CD4-positive, alpha-beta T cell treated with Interleukin-6 at 100 ng/mL for 8 hours (primary cell): ENCODE measurements at places on chromosomes 16 and 17.

DNA sequence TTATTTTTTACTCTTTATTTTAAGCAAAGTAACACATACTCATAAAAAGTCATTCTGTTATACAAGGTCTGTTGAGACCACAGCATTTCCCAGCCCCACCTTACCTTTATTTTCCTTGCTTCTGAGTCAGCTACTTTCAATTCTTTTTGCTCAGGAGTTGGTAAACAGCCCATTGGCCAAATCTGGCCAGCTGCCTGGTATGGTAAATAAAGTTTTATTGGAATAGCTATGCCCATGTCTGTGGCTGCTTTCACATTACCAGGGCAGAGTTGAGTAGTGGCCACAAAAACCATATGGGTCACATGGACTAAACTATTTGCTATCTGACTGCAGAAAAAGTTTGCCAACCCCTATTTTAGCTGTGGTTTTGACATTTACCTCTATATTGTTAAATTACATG is 3.4 kb upstream of the NSRP1 start:
- no peak for DNase-seq

GRCh38 chr17:61451538-61452300 is 503 bp upstream of the TBX4 start:
- no peak for DNase-seq

DNA sequence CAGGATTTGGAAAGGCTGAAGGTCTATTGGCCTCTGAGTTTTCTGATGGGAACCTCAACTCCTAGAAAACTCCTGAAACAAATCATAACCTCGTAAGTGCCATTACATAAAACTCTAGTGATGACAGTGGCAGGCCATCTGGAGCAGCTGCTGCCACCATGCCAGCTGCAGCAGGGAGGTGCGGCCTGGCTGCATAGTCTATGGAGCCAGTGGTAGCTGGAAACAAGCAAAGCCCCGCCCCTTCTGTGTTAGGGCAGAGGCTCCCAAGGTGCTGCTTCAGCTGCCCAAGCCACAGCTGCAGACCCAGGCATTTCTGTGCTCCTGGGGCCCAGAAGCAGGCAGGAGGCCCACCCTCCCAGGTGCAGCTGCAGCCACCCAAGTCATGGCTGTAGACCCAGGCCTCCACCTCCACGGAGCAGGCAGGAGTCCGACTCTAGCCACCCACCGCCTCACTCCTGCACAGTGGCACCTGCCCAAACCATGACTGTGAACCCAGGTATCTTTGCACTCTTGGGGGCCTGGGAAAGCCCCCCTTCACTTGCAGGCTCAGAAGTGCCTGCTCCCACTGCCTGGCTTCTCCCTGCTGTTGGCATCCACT is 254.1 kb upstream of the KCNJ16 start:
- no peak for DNase-seq

DNA sequence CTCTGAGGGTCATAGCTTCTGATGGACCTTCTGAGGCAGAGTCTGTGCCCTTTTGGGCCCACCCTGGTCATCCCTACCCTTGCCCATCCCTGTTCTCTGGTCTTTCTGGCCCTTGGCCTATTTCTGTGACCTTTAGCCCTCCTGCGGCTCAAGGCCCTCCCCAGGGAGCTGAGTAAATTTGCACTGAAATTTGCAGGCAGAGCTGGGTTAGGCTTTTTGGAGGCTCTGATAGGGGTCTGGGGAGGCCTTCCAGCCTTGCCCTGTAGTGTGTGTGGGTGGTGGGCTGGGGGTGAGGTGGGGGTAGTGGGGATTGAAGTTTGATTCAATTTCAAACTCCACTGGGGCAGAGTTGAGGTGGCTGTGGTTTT is 17.8 kb downstream of the RARA start:
- DNase-seq = no peak

DNA sequence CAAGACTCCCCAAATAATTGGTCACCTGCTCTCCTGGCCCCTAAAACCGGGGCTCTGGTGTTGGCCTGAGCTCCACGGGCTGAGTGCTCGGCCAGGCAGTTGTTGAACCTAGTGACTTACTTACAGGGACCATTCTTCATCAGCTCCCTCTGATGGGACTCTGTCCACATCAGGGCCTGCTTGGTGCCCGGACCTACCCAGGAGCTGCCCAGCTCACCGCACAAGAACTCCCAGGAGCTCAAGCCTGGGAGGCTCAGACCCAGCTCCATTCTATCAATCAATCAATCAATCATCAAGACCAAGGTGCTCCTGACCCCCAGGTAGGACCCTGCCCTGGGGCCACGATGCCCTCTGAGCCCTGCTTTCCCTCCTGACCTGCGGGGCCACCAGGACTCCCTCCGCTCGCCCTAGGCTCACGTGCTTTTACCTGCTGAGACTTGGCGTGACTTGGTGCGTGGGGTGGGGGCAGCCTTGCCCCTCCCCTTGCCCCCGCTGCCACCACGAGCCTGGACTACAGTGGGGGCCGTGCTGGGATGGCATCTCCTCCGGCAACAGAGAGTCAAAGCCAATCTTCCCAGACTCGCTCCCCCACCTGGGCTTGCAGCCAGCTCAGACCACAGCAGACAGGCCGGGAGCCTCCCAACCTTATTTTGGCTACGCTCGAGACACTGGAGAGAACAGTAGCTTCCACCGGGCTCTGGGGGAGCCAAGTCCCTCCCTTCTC is 15.7 kb downstream of the IL34 start:
- DNase-seq = no peak

GRCh38 chr17:19707728-19708221 is 8.6 kb downstream of the SLC47A2 start:
- no peak for DNase-seq

DNA sequence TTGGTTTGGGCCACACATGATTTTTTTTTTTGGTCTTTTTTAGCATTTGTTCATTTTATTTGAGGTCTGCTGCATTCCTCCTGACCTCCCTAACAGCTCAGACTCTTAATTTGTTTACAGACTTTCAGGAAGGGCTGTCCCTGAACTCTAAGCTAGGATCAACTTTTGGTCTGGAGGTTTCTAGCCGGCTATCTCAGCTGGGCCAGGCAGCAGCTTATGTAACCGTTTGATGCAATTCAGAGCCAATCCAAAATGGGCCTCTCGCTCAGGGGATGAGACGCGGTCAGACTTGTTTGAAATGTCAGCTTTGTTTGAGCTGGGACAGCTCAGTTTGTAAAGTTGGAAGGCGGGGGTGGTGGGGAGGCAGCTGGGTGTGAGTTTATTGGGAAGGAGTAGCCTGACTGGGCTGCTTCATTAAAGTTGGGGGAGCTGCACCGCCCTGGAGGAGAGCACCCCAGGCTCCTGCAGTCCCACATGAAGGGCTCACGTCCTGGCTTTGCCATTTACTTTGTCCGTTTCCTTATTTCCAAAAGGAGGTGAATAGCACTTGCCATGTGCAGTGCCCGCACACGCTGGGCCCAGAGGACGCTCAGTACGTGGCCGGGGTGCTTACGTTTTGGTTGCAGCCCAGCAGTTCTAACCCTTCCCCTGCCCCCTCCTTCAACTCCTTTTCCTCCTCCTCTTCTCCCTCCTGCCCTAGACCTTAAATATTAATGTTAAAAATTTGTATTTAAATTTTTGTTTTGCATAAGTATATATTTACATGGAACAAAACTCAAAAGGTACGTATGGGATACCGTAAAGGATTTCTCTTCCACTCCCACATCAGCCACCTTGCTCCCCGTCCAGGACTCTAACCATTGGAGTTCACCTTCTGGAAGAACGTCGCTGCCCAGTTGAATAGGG is 121.2 kb downstream of the SNX29 start:
- no peak for DNase-seq

GRCh38 chr17:36592316-36592715 is 637 bp downstream of the DHRS11 start:
- no peak for DNase-seq

GRCh38 chr17:78381601-78382232 is 3.3 kb downstream of the PGS1 start:
- DNase-seq = peak; percentile 56

DNA sequence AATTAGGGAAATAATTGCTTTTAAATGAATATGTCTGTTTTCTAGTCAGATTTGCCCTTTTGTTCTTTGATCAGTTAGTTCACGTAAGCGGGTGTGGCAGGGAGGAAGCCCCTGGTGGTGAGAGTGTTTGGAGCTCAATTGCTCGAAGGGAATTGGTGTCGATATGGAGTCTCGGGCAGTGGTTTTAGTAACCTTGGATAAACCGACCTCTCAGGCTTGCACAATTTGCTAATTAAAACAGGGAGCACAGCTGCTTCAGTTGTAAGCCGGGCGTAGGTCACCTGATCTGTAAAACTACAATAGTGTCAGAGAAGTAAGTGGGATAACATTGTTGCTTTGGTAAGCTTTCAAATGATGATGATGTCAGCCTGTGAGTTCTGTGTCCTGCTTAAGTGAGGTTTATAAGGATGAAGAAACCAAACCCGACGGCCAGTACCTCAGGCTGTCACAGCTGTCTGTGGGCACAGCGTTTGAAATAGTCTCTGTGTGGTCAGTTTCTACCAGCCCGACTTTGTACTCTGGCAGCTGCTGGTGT is 2.9 kb downstream of the ZNF750 start:
- DNase-seq = no peak

DNA sequence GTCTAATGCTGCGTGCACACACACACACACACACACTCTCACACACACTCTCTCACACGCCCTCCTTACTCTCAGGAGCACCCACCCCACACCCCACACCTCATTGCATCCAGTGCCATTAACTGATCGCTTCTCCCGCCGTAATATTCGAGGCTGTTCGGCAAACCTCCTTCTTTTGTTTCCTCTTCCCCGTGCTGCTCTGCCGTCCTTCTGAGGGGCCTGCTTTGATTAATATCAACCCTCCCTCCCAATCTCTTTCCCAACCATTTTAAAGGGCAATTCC is 156.2 kb upstream of the TNRC6C start:
- DNase-seq = no peak

DNA sequence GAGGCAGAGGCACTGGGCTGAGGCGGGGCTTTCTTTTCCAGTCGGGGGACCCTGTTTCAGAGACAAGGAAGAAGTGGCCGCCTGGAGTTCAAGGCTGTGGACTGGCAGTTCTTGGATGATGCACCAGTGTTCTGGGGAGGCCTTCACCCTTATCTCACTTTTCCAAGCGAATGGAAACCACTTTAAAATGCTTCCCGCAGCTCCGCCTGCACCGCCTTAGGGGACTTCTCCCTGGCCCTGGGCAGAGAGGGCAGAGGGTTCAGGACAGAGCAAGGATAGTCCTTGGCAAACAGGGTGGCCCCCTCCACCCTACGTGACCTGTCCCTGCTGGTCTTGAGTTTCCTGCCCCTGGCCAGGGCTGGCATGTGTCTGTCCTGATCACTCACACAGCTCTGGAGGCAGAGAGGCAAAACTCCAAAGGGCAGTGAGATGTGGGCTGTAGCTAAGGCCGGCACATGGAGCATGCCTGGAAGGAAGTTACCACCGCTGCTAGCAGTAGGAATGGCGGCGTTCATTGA is 20.6 kb downstream of the RTN4RL1 start:
- no peak for DNase-seq

- no peak for DNase-seq
These were observed 124.5 kb upstream of the MAF start for GRCh38 chr16:79725051-79725450.

DNA sequence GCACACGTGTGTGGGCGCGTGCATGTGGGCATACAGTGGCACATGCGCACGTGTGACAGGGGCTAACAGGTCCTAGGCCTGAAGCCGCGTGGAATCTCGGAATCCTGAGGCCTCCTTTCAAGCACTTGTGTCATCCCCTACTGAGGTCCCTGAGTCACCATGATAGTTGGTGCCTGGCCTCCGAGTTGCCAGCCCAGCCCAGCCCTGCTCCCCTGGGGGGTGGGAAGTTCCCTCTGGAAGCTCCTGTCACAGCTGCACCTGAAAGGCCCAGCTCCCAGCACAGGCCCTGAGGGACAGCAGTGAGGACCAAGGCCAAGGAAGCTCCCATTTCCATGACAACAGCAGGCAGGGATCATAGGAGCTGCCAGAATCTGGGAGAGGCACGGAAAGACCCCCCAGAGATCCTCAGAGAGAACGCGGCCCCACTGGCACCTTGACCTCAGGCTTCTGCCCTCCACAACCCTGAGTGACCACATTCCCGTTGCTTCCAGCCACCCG is 35.4 kb upstream of the ENPP7 start:
- DNase-seq = no peak

DNA sequence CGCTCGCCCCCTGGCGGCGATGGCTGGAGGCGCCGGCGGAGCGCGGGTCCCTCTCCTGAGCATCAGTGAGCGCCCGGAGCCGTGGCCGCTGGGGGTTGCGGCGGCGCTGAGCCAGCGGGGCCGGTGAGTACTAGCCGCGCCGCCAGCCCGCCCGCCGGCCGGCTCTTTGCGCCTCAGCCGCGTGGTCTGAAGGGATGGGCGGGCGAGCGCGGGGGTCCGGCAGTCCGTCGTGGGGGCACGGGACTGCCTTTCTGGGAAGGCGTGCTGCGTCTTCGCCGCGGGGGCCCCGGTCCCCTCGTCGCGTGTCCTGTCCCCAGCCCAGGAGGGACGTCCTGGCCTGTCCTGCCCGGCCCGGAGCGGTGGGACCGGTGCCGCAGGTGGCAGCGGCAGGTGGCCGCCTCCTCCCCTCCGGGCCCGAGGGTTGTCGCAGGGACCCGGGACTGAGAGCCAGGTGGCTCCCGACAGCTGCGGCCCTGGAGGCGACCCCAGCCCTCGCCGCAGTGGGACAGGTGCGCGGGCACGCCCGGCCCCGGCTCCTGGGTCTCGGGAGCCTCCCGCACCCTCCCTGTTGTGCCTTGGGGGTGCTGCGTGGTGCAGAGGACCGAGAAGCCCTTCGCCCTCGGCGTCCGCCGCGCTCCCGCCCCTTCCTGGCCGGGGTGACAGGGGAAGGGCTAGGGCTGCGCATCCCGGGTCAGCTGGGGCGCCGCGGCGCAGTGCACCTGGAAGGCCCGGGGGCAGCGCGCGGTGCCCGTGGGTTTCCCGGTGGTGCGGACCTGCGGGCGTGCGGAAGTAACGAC is at the start of gene SPECC1:
Gene SPECC1 (plus strand): TSS at position 58 of the 797 bp plus-strand sequence. CDS start 87,293 bp downstream, outside the sequence.
- peak; percentile 5 for DNase-seq

DNA sequence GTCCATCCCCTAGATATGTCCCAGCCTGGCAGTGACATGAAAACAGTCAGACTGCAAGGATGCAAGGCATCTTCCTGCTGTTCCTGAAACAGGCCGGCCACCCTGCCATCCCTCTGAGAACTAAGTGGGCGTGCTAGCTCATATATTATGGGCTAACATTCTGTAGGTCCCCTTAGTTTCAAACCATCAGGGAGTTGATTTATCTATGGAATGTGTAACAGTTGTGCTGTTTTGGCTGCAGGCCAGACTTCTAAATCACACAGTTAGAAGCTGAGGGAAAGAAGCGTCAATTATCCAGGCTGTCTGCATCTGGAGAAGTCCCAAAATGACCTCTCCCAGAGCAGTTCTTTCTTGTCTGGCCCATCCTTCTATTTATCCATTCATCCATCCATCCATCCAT is 102.7 kb upstream of the DNAH9 start:
- no peak for DNase-seq

GRCh38 chr16:19888834-19889233 is 4.2 kb upstream of the GPRC5B start:
- no peak for DNase-seq

DNA sequence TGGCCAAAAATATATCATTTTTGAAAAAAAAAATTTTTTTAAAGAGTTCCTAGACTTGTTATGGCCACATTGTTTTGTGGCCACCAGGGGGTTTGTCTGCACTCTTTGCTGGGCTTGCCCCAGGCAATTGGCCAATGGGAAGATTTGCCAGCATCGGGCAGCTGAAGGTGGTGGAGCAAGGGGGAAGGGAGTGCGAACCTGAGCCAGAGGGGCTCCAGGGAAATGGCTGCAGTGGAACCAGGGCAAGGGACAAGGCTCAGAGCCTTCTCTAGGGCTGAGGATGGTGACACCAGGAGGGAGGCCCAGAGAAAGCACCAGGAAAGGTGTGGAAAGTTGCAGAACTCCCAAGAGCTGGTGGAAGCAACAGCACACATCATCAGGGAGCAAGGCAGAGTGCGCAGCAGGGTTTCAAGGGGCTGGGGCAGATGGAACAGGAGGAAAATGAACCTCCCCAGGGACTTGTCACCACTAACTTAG is 15.5 kb upstream of the CMIP start:
- no peak for DNase-seq
